ENCODE measurements at places on chromosomes 6 and 20.
A peak's percentile ranks its signal among the peaks of the same experiment; 100 is the strongest.

DNA sequence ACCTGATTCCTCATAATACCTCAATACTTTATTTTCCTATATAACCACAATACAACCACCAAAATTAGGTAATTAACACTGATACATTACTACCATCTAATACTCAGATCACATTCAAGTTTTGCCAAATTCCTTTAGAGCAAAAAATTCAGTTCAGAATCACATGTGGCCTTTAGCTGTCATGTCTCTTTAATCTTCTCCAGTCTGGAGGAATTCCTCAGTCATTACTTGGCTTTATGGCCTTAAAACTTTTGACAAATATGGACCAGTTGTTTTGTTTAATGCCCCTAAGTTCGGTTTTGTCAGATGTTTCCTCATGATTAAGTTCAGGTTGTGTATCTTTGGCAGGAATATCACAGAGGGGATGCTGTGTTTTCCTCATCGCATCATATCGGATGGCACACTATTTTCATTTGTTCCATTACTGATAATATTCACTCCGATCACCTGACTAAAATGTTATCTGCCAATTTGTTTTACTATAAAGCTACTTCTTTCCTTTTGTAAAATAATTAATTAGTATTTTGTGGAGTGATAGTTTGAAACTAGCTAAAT lies 51.2 kb upstream of the AKIRIN2 start:
- no peak for DNase-seq

DNA sequence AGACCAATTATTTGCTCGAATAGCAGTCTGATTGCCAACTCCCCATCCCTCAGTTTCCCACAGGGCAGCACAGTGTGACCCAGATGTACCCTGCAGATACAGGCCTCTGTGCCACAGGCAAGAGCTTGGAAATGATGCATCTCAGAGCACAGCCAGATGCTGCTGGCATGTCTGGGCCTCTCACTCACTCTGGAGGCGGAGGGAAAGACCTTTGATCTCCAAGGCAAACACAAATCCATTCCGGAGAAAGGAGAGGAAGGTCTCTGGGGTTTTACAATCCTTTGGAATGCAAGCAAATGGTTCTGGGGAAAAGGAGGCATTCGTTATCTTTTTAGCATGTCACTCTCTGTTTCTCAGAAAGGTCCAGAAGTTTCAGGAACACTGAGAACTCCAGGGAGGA lies 74.2 kb downstream of the RIOK1 start:
- DNase-seq, result no peak

GRCh38 chr6:120355822-120356221 lies 978.5 kb downstream of the TBC1D32 start:
- DNase-seq, result peak; percentile 14

DNA sequence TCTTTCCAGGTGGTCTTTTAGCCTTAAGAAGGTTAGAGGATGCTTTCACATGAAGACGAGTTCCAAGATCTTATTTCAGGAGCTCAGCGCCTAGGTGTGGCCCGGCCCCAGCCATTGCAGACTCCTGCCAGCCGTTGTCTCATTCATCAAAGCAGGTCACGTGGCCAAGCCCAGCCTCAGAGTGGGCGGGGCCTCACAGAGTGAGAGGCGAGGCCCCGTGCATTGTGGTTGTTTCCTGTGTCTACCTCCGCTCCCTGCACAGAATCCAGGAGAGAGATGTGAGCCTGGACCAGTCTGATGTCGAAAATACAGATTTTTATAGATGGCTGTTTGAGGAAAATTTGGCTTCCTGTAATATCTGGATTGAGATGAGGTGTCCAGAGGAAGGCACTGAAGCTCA lies 49.2 kb upstream of the CST5 start:
- DNase-seq, result no peak

DNA sequence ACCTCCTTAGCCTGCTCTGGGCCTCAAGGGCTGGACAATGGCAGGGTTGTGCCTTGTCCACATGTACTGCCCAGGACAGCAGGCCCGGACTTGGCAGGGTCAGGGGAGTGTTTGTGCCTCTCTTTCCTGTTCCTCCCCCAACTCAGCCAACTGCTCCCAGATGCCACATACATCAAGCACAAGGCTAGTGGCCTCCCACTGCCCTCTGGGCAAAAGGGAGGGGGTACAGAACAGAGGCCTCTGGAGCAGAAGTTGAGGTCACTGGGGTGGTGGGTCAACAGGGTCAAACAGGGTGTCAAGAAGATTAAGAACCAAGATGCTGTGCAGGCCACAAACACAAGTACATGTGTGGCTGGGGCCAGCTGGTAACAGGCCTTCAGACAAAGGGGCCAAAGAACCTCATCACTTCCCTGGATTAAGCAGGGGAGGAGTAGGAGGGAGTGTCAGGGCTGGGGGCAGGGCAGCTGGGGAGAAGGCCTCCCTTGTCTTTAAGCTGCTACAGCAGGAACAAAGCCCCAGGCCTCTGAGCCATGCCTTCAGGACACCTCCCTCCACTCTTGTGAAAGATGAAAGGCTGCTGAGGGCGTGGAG lies 36.0 kb downstream of the KCNK5 start:
- DNase-seq, result no peak

DNA sequence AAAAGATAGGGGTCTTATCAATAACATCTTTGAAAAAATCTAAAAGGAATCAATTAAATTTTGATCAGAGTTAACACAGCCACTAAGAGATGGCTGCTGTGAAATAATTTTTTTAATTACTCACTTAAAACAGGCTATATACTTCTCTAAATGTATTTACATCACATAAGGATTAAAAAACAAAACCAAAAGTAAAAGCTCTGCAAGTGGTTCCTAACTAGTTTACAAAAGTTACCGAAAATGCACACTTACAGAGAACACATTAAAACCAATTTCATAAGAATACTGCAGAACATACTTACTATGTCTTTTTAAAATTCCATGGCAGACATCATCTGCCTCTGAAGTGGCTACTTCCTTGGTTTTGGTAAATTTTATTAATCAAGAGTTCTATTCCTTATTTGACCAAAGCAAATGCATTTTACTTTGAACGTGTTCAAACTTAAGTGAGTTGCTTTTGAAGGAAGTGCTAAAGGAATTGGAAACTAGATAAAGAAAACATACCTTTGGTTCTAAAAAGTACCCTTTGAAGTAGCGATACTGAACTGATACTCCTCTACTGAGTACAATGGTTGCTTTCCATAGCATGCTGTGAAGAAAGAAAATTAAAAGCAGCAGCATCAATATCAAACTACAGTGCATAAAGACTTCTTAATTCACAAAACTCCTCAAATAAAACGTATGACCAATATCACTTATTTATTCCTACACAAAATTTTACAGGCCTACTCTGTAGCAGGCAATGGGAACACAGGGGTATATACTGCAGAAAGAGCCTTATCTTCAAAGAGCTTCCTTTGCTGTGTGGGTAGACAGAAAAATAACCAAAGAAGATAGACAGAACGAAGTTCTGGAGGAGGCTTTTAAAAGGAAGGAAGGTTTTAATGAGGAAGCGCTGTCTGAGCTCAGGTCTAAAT lies 157.1 kb upstream of the SHLD1 start:
- DNase-seq, result no peak

- peak; percentile 70 for DNase-seq
These were observed 101.7 kb upstream of the FOXA2 start for GRCh38 chr20:22686097-22686496.

DNA sequence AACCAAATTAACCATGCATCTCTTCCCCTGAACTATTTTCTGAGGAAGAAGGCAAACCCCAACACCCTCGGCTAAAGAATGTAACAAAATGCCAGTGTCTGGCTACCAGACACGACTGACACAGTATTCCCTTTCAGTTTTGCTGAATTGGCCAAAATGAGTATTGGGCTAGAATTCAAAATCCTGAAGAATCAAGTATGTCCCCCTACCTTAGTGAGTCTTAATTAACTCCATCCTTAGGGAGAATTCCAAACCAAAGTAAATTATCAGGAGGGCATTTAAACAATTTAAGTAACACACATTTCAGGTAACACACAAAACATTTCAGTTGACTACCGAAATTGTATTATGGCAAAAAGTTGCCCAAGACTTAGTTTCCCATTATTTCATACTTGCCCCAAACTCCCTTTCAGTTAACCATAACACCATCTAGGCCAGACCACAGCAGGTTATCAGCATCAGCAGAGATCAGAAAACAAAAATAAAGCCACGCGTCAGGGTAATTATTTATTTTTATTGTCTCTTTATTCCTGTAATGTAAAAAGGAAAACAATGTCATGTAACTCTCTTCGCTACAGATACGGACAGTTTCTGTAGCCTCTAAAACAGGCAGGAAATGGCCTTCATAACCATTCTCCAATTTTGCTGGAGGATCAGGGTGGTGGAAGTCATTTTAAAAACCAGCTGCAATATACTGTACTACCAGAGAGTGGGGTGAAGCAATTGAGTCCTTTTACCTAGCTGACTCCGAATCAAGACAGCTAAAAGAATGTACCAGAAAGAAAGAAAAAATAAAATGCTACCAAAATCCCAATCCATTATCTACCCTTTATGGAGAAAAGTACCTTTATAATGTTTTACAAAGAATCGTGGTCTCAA lies 1.9 kb downstream of the SNX5 start:
- peak; percentile 53 for DNase-seq

GRCh38 chr6:116508527-116508926 lies 2.9 kb upstream of the CALHM5 start:
- no peak for DNase-seq

DNA sequence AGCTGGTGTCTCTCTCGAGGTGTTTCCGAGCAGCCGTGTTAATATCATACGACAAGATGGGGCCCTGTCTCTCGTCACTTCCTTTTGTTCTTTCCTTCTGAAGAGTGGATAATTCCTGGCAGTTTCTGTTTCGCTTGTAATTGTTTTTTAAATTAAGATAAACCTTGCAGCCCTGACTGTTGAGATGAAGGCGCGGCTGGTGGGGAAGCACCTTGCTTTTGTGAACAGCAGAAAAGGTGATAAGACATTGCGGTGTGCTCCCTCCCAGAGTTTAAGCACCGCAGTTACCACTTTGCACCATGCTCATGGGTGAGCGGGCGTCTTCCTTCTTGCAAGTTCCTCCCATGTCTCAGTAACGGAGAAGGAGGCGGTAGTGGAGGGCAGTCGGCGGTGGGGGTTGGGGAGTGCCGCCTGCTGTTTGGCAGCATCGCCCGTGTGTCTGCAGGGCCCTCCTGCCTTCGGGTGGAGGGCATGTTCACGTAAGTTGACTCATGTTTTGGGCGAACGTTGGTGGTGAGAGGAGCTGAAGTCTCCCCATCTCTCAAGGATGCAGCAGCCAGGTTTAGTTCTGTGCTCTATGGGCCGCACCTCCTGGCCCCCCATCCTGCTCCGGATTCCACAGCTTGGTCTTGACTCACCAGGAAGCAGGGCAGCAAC lies 345.9 kb downstream of the TAF4 start:
- DNase-seq, result no peak

DNA sequence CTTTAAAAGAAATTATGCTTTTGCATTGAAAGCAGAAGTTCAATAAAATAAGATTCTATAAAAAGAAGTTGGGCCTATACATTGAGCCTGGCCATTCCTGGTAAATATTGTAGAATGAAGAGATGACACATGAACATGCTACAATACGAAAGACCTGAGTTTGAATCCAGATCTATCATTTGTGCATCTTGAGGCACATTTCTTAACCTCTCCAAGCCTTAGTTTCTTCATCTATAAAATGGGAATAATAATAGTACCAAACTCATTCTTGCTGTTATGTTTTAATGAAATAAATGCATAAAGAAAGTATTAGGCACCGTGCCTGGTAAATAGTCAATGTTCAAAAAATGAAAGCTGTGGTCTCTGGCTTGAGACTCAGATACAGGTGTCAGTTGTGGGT lies 76.9 kb upstream of the PHACTR2 start:
- no peak for DNase-seq

- no peak for DNase-seq
These were observed 13.6 kb downstream of the GINS1 start for GRCh38 chr20:25421102-25421501.

Measured in iris pigment epithelial cell (primary cell).